OCI-M1 (cell line): ENCODE measurements at places on chromosomes 3 and 15.

GRCh38 chr3:79326642-79327041 lies 441.2 kb downstream of the ROBO1 start:
- DNase-seq, result no peak

- DNase-seq, result no peak
These were observed 12.0 kb downstream of the SSUH2 start for GRCh38 chr3:8632402-8633237.

GRCh38 chr15:51649659-51650521 lies 27.3 kb upstream of the DMXL2 start:
- peak; percentile 89 for DNase-seq

GRCh38 chr3:39990532-39990931 lies 181.1 kb downstream of the MYRIP start:
- peak; percentile 77 for DNase-seq

GRCh38 chr3:85603378-85603777 lies 644.6 kb downstream of the CADM2 start:
- no peak for DNase-seq

DNA sequence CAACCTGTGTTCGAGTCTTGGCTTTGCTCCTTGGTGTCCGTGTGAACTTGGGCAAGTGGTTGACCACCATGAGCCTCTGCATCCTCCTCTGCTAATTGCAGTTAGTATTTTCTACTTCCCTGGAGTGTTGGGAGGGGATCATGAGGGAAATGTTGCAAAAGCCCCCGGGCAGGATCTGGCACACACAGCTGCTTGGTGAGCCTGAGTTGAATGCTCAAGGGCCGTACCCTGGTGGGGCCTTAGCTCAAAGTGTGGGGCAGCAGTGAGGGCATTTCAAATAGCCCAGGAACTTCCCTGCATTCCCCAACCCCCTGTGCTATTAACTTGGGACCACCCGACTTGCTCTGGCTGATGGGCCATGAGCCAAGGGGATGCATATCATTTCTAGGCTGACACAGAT lies 94.9 kb upstream of the SLC6A11 start:
- DNase-seq, result no peak

GRCh38 chr3:56970461-56970879 lies 90.0 kb upstream of the SPATA12 start:
- DNase-seq, result peak; percentile 43

GRCh38 chr3:98750276-98750919 lies 12.7 kb upstream of the ST3GAL6 start:
- DNase-seq, result no peak

- DNase-seq, result peak; percentile 7
These were observed 73.1 kb upstream of the SPATA12 start for GRCh38 chr3:56987238-56987895.

DNA sequence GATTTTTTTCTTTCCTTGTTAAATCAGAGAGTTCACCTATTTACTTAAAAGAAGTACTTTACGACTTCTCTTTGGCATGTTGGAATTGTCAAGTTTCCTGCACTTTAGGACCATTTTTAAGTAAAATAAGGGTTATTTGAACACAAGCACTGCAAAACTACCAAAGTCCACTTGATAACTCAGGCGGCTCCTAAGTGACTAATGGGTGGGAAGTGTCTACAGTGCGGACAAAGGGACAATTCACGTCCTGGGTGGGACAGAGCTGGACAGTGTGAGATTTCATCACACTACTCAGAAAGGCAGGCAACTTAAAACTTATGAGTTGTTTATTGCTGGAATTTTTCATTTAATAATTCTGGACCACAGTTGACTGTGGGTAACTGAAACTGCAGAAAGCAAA lies 590.2 kb upstream of the UBE2E2 start:
- no peak for DNase-seq

- DNase-seq, result no peak
These were observed 70.1 kb downstream of the TBC1D2B start for GRCh38 chr15:78007211-78007931.

- DNase-seq, result no peak
These were observed 2.9 kb upstream of the EPHB3 start for GRCh38 chr3:184558726-184559125.

- no peak for DNase-seq
These were observed 43.7 kb downstream of the POC1A start for GRCh38 chr3:52110502-52110901.

- DNase-seq, result no peak
These were observed 173.5 kb downstream of the KLF13 start for GRCh38 chr15:31499953-31500765.

- DNase-seq, result no peak
These were observed 267.4 kb upstream of the GADL1 start for GRCh38 chr3:31161889-31162288.

- DNase-seq, result no peak
These were observed 175.7 kb downstream of the ALCAM start for GRCh38 chr3:105542282-105543019.

DNA sequence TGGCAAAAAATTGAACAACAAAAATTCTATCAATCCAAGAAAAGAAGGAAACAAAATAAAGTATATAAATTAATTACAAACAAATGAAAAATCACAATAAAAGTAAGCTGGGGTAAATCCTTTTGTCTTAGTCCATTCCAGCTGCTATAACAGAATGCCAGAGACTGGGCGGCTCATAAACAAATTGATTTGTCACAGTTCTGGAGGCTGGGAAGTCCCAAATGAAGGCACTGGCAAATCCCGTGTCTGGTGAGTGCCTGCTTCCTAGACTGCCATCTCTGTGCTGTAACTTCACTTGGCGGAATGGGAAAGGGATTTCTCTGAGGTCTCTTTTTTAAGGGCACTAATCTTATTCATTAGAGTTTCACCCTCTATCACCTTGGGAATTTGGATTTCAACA lies 53.6 kb upstream of the RPL35A start:
- no peak for DNase-seq

- no peak for DNase-seq
These were observed 351 bp downstream of the INSYN1 start for GRCh38 chr15:73752806-73753193.

DNA sequence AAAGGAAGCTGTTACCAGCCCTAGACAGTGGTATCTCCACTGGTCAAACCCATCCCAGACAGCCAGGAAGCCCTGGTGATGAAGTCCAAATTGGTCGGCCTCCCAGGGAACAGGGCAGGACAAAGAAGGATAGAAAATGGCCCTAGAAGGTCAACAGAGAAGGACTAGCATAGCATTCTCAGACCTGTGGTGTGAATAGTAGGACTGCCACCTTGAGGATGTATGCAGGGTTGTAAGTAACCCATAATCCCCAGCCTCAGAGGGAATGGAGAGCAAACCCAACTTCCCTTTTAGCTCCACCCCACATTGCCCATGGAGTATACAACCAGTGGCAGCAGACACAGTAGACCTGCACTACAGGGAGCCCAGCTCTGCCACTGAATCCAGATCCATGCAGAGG lies 68.6 kb upstream of the EIF1B start:
- DNase-seq, result peak; percentile 19

GRCh38 chr3:189586941-189587663 lies 44.1 kb upstream of the TP63 start:
- no peak for DNase-seq

- no peak for DNase-seq
These were observed 62.2 kb downstream of the MB21D2 start for GRCh38 chr3:192855434-192855833.

GRCh38 chr3:52685285-52685708 lies 416 bp downstream of the PBRM1 start:
- peak; percentile 91 for DNase-seq

GRCh38 chr3:44981220-44981619 lies 5.2 kb downstream of the EXOSC7 start:
- DNase-seq, result peak; percentile 30

DNA sequence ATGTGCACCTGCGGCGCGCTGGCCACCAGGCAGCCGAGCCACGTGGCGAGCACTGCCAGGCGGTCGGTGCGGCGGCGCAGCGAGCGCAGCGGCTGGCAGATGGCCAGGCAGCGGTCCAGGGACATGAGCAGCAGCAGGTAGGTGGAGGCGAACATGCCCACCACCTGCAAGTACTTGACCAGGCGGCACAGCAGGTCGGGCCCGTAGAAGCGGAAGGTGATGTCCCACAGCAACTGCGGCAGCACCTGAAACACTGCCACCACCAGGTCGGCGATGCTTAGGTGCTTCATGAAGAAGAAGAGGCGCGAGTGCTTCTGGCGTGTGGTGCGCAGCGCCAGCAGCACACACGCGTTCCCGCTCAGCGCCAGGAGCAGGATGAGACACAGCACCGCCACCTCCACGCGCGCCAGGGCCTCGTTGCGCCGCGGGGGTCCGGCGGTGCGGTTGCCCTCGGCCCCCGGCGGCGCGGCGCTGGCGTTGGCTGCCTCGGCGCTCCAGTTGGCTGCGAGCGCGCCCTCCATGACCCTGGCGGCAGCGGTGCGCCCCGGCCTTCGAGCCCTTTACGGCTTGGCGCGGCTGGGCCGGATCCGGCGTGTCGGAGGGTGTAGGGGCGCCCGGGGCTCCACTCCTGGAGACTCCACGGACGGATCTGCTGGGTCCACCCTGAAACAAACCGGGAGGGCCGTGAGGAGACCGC lies 1.6 kb downstream of the OXTR start:
- no peak for DNase-seq

GRCh38 chr15:38874464-38874863 lies 309.9 kb upstream of the RASGRP1 start:
- no peak for DNase-seq

DNA sequence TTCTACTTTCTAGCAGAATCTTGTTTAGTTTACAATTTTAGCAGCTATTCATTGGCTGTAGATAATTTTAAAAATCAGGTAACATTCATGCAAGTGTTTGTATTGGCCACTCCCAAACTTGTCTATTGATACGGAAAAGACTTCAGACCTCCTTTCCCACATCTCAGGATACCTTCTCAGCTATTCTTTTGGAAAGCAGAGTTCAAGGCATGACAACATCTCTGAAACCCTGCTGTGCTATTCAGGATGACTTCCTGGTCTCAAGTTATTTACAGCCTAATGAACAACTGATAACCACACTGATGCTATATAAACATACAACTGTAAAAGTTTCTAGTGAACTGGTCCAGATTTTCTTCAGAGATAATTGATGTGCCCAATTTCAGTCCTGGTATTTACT lies 55.8 kb downstream of the DZIP3 start:
- no peak for DNase-seq

DNA sequence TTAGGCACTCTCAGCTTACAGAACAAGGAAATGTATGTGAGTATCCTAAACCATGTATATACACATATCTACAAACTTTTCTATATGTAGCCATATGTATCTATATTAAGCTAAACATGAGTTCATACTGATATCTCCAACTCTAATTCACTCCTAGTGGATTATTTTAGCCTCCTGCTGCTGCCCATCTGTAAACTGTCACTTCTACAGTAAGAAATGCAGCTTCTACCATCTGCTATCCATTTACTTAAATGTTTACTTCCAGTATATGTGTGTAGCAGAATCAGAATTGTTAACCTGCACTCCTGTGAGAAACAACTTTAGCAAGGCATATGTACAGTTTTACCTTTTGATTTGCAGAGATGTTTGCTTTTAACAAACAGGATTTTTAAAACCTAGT lies 478.5 kb upstream of the CBLB start:
- DNase-seq, result no peak
